ENCODE measurements at places on chromosomes 12 and 14.

DNA sequence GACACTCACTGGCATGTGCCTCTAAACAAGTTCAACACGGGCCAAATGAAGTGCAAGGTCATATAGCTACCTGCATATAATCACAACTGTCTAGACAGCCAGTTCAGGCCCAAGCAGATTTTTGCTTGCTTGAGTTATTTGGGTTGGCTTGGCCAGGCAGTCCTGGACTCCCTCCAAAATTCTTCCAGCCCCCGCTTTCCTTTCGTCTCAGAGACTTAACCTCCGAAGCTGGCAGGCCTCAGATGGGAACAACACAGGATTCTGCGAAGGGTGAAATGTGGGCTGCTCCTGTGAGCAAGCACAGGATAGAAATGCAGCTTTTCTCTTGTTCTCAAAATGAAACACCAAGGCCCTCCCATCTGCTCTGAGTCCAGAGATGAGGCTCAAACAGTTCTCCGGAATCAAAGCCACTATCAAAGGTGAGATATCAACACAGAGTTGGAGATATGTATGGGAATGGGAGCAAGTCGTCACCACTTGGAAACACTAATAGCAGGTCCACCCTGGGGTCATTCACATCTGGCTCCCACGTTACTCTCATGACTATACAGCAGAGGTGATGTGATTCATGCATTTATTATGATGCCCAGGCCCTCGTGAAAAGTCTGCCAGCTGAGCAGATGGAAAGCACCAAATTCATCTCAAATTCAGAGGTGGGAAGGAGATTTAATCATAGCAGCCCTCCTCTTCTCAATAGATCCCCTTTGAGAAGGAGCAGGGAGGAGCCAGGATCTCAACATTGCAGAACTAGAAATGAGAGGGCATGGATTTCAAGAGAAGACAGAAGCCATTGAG is 389.8 kb downstream of the NUAK1 start:
- DNase-seq: no peak

- DNase-seq: no peak
These were observed 1.9 kb upstream of the RAB35 start for GRCh38 chr12:120118321-120119061.

- no peak for DNase-seq
These were observed 61.4 kb downstream of the LMNTD1 start for GRCh38 chr12:25491396-25492325.

GRCh38 chr12:5997260-5997659 is 52.2 kb upstream of the ANO2 start:
- DNase-seq: no peak

GRCh38 chr14:43539210-43539609 is 967.9 kb downstream of the FSCB start:
- DNase-seq: no peak

GRCh38 chr12:67665679-67666078 is 17.1 kb downstream of the DYRK2 start:
- no peak for DNase-seq

All from HuH-7.5 (cell line).